Umbilical cord (tissue), 2 donors: ENCODE measurements at places on chromosomes 6 and 20.

GRCh38 chr6:110687326-110687725 lies 127.9 kb downstream of the CDK19 start:
- no peak for DNase-seq

DNA sequence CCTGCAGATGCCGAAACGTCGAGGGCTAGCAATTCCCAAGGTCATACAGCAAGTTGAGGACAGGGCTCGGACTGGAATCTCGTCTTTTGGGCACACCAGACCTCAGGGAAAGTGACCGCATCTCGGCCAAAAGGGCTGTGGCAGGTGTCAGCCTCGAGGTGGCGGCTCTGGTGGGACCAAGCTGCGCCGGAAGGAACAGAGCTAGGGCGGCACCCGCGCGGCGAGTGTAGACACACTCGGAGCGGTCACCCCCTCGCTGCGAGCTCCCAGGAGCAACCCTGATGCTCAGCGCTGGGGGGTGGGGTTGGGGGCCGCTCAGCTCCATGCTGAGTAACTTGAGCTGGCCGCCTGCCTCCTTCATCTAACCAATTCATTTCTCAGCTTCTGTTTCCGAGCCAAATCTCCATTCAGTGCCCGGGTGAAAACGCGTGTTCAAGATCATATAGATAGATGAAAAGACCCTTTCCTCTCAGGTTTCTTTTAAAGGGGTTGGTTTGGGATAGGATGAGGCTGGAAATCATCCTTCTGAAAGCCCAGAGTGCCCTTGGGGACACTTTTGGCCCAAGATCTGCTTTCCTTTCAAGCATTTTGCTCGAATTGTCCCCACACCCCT lies 2.2 kb upstream of the TUBB2B start:
- peak; percentile 20 for DNase-seq

GRCh38 chr6:56863366-56863765 lies 91.5 kb upstream of the BEND6 start:
- DNase-seq: no peak

DNA sequence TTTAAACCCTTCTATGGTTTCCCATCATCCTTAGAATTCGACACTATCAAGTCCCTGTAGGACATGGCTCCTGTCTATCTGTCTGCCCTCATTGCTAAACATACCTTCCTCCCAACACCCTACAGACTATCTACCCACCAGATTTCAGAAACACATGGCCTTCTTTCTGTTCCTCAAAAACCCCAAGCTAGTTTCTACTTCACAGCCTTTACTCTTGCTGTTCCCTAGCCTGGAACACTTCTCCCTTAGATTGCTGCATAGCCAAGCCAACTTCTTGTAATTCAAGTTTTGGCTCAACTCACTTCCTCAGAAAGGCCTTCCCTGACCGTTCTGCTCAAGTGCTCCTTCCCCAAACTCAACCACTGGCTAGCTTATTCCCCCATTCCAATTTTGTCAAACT lies 156.2 kb downstream of the BTBD9 start:
- no peak for DNase-seq
